ENCODE measurements at places on chromosomes 13 and 19. TPM values are rescaled to one million over a fixed set of nuclear protein-coding genes. Genes with fewer than 3 reads are reported as not detected.
A peak's percentile ranks its signal among the peaks of the same experiment; 100 is the strongest.

The ETFB gene
- total RNA-seq: 130 TPM

DNA sequence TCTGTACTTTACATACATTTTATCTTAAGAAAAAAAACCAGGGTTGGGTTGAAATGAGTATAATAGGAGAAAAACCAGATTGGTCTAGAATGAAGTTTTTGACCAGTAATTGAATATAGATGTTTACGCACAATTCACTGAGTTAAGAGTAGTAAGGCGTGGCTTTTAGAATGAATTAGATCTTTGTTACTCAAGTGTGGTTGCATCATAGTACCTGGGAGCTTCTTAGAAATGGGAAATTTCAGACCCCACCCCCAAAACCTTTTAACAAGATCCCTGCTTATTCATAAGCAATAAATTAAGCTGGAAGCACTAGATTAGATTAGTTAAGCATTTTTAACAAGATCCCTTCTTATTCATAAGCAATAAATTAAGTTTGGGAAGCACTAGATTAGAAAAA, 28.7 kb upstream of the LMO7 start:
- H3K4me1 ChIP-seq: no peaks in the 10 kb centered on the region
- peaks cover under 1% of the 10 kb centered on the region for H3K36me3 ChIP-seq
- no peak overlapping the region for H3K4me3 ChIP-seq
- H3K27ac ChIP-seq: no peak overlapping the region
- no peaks in the 10 kb centered on the region for H3K27me3 ChIP-seq

- no peak overlapping the region for H3K4me3 ChIP-seq
- no peaks in the 10 kb centered on the region for H3K4me1 ChIP-seq
- no peaks in the 10 kb centered on the region for H3K36me3 ChIP-seq
- no peaks in the 10 kb centered on the region for H3K27me3 ChIP-seq
- DNase-seq: no peak
- H3K27ac ChIP-seq: no peak overlapping the region
Measured at GRCh38 chr13:91145571-91146205, 201.8 kb upstream of the MIR17HG start.

DNA sequence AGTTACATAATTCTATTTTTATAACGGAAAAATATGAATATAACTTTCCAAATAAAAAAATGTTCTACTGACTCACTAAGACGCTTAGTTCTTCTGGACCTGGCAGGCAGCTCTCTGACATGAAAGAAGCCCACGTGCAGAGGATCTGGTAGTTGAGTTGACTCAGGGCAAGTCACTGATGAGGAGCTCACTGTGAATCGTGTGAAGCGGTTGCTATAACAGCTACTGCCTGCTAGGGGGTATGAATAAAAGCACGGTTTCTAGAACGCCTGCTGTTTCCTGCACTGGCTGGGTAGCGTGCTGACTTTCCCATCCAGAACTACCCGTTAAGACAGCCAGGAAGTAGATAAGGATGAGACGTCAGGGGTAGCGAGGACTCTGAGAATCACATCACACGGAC, 54.7 kb upstream of the WASF3 start:
- no peaks in the 10 kb centered on the region for H3K4me1 ChIP-seq
- DNase-seq: no peak
- no peak overlapping the region for H3K4me3 ChIP-seq
- H3K27ac ChIP-seq: no peak overlapping the region

The ALKBH7 gene
- total RNA-seq: 110 TPM

DNA sequence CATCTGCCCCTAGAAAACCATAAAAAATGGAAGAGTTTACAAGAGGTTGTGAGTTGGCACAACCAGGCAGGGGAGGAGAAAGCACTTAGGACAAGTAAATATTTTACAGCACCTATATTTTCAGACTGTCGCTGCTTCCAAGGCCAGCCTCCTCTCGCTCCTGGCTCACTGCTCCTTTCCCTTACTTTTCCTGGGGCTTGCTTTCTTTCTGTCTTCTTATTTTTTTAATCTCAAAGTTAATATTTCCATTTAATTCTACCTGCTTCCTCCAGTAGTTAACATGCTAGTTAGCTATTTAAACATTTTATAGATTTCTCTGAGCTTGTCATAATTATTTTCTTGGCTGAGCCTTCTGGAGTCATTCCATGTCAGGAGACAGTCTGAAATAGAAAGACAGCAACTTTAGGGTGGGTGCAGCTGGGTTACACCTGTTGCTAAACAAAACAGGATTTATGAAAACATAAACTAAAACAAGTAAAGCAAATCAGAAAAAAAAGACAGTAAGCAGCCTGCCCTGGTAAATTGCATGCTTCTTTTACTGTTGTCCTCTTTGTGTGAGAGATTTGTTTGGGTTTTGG, 330.1 kb downstream of the DLEU7 start:
- peak overlapping the region; percentile 50 for H3K27ac ChIP-seq
- peaks cover 18% of the 10 kb centered on the region for H3K4me1 ChIP-seq
- no peak overlapping the region for H3K4me3 ChIP-seq
- DNase-seq: no peak

GRCh38 chr13:95530178-95530577, 22.3 kb upstream of the CLDN10 start:
- no peak overlapping the region for H3K27ac ChIP-seq
- H3K36me3 ChIP-seq: no peaks in the 10 kb centered on the region
- no peaks in the 10 kb centered on the region for H3K4me1 ChIP-seq
- no peak for DNase-seq

DNA sequence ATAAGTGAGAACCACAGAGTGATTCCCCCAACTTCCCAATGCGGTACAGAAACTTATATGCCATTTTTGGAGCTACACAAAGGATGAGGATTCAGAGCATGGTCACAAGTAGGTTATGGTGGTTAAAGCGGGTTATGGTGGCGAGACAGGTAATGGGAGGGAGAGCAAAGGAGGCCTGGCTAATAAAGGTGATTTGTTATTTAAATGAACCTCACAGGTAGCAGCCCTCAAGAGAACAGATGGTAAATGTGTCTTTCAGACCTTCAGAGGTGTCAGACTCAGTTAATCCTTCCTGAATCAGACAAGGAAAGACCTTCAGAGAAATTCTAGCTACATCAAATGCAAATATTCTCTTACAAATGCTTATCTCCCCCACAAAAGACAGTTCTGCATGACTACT, 1971.4 kb downstream of the OLFM4 start:
- H3K27me3 ChIP-seq: no peaks in the 10 kb centered on the region
- H3K27ac ChIP-seq: no peak overlapping the region
- H3K4me3 ChIP-seq: no peak overlapping the region
- no peaks in the 10 kb centered on the region for H3K4me1 ChIP-seq
- no peak for DNase-seq

DNA sequence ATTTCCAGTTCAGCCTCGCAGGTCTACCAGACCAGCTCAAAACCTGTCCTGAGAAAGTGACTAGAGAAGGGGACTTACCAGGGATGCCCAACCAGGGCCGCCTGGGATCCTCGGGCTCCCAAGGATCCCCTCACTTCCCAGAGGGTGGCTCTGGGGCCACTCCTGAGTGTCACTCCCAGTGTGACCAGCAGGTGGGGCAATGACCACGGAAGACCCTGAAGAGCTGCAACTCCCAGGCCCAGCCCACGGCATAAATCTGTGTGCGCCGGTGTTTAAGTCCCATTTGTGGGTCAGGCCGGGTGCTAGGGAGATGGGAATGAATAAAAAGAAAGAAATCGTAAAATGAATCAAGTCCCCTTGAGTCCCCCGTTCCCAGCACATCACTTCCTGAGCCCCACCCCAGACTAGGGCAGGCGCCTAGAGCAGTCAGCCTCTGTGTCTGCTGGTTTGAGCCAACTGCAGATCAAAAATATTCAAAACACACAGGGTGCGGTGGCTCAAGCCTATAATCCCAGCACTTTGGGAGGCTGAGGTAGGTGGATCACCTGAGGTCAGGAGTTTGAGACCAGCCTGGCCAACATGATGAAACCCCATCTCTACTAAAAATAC, 10.7 kb downstream of the PTGIR start:
- no peak overlapping the region for H3K27ac ChIP-seq
- peaks cover 18% of the 10 kb centered on the region for H3K4me1 ChIP-seq
- peak; percentile 86 for DNase-seq
- no peaks in the 10 kb centered on the region for H3K27me3 ChIP-seq
- H3K4me3 ChIP-seq: no peak overlapping the region

DNA sequence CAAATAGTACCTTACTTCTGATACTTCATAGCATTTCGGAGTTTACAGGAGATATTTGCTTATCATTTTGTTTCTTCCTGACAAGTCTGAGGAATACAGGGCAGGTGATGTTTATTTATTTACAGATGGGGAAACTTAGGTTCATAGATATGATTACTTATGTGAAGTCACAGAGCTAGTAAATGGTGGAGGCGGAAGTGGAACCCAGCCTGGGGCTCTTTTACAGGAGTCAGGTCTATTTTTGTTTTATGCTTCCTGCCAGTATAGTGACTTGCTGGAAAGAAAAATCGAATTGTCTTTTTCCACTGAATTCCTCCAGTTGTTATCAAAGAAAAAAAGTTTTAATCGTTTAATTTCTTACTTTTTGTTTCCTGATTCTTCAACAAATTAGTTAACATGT, 66.5 kb downstream of the DGKH start:
- H3K36me3 ChIP-seq: no peaks in the 10 kb centered on the region
- no peak overlapping the region for H3K4me3 ChIP-seq
- DNase-seq: no peak
- H3K27me3 ChIP-seq: no peaks in the 10 kb centered on the region
- peaks cover 10% of the 10 kb centered on the region for H3K4me1 ChIP-seq

GRCh38 chr13:99656092-99656745, 154.9 kb downstream of the TM9SF2 start:
- no peak overlapping the region for H3K4me3 ChIP-seq
- H3K27ac ChIP-seq: no peak overlapping the region
- H3K4me1 ChIP-seq: no peaks in the 10 kb centered on the region
- peak; percentile 63 for DNase-seq
- no peaks in the 10 kb centered on the region for H3K36me3 ChIP-seq
- H3K27me3 ChIP-seq: no peaks in the 10 kb centered on the region

DNA sequence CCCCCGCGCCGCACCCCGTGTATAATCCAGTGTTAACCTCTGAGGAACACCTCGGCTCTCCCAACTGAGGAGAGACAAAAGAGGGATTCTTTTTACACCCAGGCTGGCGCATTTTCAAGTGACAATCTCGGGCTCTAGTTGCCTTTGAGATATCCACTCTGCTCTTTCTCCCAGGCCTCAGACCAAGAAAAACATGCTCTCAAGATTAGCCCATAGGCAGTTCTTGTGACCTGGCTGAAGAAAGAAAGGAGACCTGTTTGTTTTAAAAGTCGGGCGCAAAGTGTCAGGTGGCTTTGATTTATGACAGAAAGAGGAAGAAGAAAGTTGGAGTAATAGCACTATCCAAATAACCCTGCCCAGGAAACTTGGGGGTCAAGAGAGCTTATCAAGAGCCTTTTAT, 27.3 kb downstream of the SHISA2 start:
- H3K36me3 ChIP-seq: no peaks in the 10 kb centered on the region
- no peaks in the 10 kb centered on the region for H3K4me1 ChIP-seq
- no peak overlapping the region for H3K27ac ChIP-seq
- no peak overlapping the region for H3K4me3 ChIP-seq
- peaks cover 19% of the 10 kb centered on the region for H3K27me3 ChIP-seq

DNA sequence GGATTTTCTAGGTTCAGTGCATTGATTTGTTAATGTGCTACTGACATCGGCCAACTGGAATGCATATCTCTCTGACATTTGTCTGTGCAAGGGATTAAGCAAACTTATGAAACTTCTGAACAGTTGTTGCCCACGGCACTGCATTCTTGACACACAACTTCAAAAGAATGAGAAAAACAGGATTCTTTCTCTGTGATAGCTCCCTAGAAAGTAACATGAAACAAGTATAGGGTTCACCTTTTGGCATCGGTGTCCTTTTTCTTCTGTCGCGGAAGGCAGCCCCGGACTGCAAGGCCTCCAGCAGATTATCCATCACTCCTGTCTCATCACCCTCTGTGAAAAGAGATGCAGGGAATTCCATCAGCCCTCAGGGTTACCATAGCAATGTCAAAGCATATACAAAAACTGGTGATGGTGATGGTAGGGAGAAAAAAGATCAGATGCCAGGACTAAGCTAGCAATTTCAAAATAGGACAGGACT, 389.2 kb downstream of the DIAPH3 start:
- H3K27me3 ChIP-seq: no peaks in the 10 kb centered on the region
- H3K4me3 ChIP-seq: no peak overlapping the region
- no peaks in the 10 kb centered on the region for H3K4me1 ChIP-seq
- H3K36me3 ChIP-seq: no peaks in the 10 kb centered on the region

The STOML3 gene
- not detected for total RNA-seq

DNA sequence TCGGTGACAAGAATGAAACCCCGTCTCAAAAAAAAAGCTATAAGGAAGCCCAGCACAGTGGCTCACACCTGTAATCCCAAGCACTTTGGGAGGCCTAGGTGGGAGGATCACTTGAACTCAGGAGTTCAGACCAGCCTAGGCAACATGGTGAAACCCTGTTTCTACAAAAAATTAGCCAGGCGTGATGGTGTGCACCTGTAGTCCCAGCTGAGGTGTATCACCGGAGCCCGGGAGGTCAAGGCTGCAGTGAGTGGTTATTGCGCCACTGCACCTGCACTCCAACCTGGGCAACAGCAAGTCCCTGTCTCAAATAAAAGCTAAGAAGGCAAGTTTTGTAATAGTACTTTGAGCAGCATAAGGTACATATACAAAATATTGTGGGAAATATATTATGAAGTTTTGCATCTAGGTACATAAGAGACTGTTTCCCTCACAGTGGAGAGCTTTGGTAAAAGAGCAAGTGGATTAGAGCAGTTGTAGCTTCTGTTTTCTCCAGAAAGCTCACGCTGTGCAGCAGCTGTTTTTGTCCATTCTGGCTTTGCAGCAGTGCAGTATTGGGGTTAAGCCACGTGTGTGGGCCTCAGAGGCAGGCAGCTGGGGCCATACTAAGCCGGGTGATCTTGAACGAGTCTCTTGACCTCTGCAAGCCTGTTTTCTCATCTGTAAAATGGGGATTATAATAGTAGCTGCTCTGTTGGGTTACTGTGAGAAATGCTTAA, 35.4 kb downstream of the ARHGAP35 start:
- H3K27me3 ChIP-seq: no peaks in the 10 kb centered on the region
- peaks cover 17% of the 10 kb centered on the region for H3K4me1 ChIP-seq
- H3K27ac ChIP-seq: no peak overlapping the region
- no peaks in the 10 kb centered on the region for H3K36me3 ChIP-seq
- no peak overlapping the region for H3K4me3 ChIP-seq

- H3K4me3 ChIP-seq: no peak overlapping the region
- H3K4me1 ChIP-seq: peaks cover 28% of the 10 kb centered on the region
Measured at GRCh38 chr19:38691938-38692457, 44.5 kb downstream of the ACTN4 start.

DNA sequence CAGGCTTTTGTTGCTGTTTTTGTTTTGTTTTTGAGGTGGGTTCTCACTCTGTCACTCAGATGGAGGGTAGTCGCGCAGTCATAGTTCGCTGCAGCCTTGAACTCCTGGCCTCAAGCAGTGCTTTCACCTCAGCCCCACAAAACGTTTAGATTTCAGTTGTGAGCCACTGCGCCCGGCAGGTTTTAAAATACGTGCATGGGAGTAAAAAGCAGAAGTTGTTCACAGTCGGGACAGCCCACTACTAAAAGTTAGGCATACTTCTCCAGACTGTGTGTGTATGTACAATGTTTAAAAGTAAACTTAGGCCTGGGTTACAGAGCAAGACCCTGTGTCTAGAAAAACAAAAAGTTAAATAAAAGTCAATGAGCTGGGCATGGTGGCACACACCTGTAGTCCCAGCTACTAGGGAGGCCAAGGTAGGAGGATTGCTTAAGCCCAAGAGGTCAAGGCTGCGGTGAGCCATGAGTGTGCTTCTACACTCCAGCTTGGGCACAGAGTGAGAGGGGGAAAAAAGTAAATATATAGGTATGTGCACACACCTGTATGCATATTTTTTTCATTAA, 6.1 kb downstream of the SAFB start:
- H3K27ac ChIP-seq: peak overlapping the region; percentile 34
- H3K36me3 ChIP-seq: peaks cover 90% of the 10 kb centered on the region

GRCh38 chr13:87124785-87125074, 546.4 kb upstream of the SLITRK5 start:
- no peak overlapping the region for H3K27ac ChIP-seq
- no peak overlapping the region for H3K4me3 ChIP-seq
- no peaks in the 10 kb centered on the region for H3K36me3 ChIP-seq
- no peaks in the 10 kb centered on the region for H3K4me1 ChIP-seq

The TEKTIP1 gene
- 0.29 TPM for total RNA-seq

Measured in K562 (cell line).